ENCODE measurements at places on chromosomes 12 and 14.

DNA sequence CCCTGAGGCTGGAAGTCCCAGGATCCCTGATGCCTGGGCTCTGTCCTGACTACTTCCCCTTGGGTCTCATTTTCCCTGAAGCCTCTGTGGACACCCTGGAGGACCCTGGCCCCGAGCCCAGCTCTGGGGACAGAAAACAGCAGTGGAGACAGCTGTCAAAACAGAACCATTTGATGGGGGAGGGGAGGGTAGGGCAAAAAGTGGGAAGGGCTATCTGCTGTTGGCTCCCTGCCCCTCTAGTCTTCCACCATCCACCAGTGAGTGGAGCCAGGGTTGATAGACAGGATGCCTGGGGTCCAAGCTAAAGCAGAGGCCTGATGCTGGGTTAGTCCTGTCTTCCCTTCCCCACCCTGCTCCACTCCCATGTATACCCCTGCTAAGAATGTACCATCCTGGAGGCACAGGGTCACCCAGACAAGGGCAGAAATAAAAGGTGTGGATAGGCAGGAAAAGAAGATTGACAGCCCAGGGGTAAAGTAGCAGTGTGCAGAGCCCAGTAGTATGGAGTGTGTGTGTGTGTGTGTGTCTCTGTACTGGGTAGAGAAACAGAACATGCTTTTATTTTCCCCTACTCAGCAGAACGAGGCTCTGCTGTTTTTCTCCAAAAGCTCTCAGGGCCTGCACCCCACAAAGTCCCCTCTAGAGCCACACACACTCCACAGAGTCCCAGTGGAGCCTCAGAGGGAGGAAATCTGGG, 9.8 kb downstream of the ZNF385A start:
- no peak for DNase-seq

GRCh38 chr12:74889563-74890236, 319.9 kb downstream of the KCNC2 start:
- DNase-seq: no peak

- no peak for DNase-seq
These were observed 13.1 kb upstream of the LGR5 start for GRCh38 chr12:71426300-71427047.

GRCh38 chr12:5522432-5523335, 90.8 kb downstream of the NTF3 start:
- no peak for DNase-seq

- DNase-seq: no peak
These were observed 30.3 kb downstream of the CCDC88C start for GRCh38 chr14:91387169-91387835.

DNA sequence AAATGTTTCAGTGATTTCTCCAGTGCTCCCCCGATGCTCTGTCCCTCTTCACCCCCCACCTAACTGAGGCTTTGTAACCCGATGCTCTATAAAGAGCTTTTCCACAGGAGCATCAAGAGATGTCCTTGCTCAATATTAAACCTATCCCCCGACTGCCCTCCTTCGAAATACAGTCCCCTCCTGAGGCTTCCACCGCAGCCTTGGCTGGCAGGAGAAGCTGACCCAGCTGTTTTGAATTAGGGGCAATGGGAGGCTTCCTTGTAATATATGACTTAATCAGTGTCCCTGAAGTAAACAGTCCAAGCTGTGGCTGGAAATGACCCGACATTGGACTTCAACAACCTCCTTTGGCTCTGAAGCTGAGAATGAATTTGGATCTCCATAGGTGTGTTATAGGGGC, 62.4 kb downstream of the TMEM30B start:
- DNase-seq: no peak

GRCh38 chr12:388541-389141, 479 bp downstream of the KDM5A start:
- peak; percentile 1 for DNase-seq

- no peak for DNase-seq
These were observed 113.8 kb downstream of the EGLN3 start for GRCh38 chr14:33836900-33837577.

- no peak for DNase-seq
These were observed 45.3 kb downstream of the R3HDM2 start for GRCh38 chr12:57385586-57385985.

- no peak for DNase-seq
These were observed 117.9 kb upstream of the SFSWAP start for GRCh38 chr12:131592972-131593371.

- no peak for DNase-seq
These were observed 16.3 kb downstream of the SMCO2 start for GRCh38 chr12:27462851-27463250.

DNA sequence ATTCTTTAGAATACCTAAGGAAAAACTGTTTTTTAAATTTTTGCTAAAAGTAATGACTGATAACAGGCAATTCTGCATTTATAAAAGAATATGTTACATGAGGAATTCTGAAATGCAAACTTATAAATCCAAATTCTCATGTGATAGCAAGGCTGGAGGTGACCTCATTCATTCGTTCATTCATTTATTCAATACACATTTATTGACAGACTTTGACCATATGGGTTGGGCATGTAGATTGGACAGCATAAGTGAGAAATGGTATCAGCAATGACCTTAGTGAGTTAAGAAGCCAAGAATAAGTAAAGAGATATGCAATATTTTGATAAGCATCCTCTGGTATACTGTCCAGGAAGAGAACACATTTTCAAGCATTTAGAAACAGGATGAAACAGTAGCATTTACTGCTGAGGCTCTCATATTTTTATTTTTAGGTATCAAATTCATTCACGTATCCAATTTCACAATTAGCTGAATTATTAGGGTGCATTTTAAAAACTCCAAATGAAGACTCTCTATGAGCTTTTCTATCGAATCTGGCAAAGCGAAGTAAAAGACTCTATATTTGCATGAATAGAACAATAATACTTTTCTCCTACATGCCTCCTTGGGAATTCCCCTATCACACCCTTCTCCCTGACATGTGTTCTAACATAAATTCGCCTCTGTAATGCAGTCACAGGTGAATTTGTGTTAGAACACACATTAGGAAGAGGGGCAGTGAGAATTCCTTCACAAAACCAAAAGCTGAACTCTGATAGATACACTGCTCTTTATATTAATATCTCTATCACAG, 49.9 kb downstream of the PEBP1 start:
- DNase-seq: no peak

GRCh38 chr12:102755266-102755665, 161.8 kb downstream of the PAH start:
- DNase-seq: no peak

GRCh38 chr12:7351177-7351576, 47.3 kb downstream of the ACSM4 start:
- DNase-seq: no peak

All from smooth muscle cell of the brain vasculature (primary cell).